Activated T-helper 1 cell treated with Interleukin-2 at 50 U/mL for 16 hours (primary cell): ENCODE measurements at places on chromosomes 5 and 9.

DNA sequence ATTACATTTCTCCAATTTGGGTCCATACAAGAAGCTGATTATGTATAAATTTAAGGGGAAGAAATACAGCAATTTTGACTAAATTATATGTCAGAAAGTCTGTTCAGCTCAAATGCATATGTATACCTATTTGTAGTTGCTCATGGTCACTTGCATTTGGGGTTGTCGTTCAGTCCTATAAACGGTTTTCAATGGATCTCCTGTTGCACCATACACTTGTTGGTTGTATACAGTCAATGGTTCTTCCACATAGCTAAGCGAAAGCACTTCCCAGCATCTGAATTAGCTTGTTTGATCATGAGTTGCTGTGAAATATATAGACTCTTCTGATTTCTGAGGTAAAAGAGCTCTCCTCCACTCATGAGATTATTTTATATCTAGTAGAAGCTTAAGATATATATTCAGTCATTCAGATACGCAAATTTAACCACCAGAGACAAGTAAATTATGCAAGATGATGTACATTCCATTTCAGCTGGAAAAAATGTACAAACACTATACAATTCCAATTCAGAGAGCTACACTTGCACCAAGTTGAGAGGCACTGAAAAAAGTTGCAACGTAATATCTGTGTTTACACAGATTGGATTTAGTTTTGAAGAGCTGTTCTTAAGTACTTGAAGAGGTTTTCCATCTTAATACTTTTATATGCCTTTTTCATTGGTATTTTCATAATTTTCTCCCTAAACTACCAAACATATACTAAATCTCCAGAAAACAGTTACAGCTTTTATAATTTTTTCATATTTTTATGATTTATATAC is 64.4 kb upstream of the POU5F2 start:
- no peak for DNase-seq

GRCh38 chr5:60287174-60287771 is 393.7 kb upstream of the PDE4D start:
- no peak for DNase-seq

DNA sequence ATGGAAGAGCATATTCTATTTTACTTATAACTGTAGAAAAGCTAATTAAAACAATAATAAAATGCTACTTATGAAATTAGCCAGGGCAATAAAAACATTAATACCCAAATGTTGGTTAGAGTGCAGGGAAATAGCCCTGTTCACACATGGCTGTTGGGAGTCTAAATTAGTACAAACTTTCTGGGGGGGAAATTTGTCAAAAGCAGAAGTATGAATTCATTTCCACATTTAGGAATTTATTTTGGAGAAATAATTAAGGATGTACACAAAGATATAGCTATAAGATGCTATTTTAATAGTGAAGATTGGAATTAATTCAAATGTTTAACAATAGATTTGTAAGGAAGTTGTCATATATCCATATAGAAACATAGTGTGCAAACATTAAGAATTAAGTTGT is 190.5 kb downstream of the SEC61B start:
- DNase-seq = no peak

- no peak for DNase-seq
Measured at GRCh38 chr5:64947801-64948200, 179.1 kb downstream of the CWC27 start.

DNA sequence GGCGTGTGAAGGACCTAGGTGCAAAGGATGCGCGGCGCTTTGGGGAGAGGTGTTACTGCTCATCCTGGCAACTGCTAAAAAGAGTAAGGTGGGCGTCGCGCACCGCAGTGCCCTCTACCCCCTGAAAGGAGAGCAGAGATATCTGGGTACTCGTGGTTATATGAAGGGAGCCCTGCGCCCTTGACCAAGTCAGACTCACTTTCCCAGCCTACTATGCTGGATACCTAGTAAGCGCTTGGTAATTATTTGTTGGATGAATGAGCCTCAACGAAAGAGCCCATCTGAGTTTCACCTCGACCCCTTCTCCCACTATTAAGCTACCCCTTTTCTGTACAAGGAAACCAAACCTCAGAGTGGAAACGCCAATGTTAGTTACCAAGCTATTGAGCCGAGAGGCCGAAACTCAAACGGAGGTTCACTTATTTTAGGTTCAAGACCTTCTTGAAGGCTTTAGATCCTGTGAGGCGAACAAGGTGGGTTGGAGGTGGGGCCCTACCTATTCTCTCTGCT is 8.0 kb downstream of the LHX6 start:
- DNase-seq = no peak

DNA sequence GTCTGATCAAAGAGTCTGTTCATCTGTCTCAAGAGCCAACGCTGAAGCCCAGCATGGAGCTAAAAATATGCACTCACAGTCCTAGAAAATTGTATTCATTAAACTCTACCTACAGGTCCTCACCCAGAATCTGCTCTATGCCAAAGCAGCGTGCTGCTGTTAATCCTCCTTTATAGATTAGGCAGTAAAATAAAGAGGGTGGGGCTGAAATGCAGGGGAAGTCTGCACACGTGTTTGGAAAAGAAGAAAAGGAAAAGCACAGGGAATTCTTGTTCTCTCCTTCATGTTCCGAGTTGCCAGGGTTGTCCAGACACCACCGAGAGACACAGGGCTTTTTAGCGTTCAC is 121.4 kb upstream of the TMEM161B start:
- DNase-seq = no peak

- no peak for DNase-seq
Measured at GRCh38 chr5:112119969-112120368, 299.1 kb downstream of the EPB41L4A start.

DNA sequence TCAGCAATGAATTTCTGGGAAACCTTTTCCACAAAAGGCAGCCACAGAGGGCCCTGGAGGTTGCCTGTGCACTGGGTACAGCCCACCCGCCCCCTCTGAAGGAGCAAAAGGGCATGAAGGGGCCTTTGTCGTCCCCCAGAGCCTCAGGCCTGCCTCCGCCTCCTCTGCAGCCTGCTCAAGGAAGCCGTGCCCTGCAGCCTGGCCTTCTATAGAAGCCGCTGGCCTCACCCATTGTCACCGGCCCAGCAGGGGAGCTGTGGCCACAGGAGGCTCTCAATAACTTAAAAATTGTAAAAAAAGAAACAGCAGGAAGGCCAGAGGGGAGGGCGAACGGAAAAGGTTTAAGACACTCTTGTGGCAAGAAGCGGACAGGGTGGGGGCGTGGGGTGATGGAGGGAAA is 213.3 kb downstream of the IRX2 start:
- DNase-seq = no peak

DNA sequence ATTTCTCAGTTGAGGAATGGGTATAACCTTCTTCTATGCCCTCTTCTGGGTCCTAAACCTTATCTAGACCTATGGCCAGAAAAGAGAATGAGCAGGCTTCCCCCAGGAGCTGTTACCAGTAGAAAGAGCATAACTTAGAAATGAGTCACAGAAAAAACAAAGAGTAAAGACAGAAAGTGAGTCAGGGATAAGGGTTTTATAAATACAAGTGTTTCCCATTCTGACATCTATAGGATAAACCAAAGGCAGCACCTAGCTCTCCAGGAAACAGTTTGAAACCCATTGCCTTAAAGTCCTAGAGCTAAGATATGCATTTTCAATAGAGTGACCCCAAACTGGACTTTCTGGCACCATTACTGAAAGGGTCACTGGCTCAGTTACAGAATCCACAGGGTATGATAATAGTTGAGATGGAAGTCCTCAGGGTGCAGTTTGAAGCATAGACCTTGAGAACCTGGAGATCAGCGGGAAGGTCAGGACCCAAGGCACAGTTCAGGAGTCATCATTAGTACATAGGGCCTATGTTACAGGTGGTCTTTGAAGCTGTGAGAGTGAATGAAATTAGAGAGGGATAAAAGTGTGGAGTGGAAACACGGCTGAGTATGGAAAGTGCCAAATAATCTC is 42.7 kb upstream of the LIFR start:
- DNase-seq = no peak

GRCh38 chr9:69249337-69249736 is 75.3 kb downstream of the TJP2 start:
- no peak for DNase-seq

DNA sequence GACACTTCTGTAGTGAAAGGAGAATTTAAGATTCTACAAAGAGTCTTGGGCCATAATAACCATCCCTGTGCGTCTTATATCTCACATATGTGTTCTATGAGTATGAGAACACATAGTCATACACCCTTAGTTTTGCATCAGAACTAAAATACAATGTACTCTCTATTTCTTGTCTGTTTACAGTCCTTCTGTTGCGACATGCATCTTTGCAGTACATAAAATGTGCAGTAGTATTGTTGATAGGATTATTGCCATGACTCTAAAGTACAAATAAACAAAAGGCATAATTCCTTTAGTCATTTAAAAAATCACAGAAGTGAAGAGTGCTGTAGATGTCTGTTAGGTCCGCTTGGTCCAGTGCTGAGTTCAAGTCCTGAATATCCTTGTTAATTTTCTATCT is 201.9 kb downstream of the NR3C1 start:
- no peak for DNase-seq

GRCh38 chr5:67179697-67180361 is 16.8 kb downstream of the CD180 start:
- no peak for DNase-seq

DNA sequence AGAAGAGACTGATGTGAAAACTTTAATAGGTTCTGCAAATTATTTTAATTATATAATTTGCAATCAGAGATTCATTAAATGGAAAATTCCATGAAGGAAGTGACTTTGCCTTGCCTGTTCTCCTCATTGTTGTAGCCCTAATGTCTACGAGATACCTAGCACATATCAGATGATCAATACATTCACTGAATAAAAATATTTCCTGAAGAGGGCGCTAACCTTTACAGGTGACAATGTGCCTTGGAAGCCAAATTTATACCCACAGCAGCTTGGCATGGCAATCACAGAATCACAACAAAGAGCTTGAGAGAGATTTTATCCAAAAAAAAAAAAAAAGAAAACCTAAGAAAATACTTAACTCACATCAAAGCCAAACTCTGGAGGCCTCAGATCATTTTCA is 17.4 kb downstream of the HAUS6 start:
- no peak for DNase-seq

DNA sequence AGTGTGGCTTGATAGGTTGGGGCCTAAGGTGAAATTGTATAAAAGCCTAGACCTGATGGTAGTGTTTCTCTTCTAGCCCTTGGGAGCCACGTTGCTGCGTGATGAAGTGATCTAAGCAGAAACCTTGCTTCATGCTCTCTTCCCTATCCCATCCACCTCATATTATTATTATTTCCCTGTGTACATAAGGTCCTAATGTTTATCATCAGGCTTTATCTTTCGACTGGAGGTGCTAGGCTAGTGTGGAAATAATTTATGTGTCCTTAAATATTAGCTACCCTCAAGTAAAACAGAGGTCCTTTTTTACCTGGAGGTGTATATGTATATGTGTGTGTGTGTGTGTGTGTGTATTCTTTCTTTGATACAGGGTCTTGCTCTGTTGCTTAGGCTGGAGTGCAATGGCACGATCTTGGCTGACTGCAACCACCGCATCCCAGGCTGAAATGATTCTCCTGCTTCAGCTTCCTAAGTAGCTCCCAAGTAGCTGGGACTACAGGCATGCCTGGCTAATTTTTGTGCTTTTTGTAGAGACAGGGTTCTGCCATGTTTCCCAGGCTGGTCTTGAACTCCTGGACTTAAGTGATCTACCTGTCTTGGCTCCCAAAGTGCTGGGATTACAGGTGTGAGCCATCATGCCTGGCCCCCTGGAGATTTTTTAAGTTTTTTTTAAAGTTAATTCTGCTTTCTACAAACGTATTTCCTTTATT is 3.7 kb downstream of the UGCG start:
- DNase-seq = no peak

DNA sequence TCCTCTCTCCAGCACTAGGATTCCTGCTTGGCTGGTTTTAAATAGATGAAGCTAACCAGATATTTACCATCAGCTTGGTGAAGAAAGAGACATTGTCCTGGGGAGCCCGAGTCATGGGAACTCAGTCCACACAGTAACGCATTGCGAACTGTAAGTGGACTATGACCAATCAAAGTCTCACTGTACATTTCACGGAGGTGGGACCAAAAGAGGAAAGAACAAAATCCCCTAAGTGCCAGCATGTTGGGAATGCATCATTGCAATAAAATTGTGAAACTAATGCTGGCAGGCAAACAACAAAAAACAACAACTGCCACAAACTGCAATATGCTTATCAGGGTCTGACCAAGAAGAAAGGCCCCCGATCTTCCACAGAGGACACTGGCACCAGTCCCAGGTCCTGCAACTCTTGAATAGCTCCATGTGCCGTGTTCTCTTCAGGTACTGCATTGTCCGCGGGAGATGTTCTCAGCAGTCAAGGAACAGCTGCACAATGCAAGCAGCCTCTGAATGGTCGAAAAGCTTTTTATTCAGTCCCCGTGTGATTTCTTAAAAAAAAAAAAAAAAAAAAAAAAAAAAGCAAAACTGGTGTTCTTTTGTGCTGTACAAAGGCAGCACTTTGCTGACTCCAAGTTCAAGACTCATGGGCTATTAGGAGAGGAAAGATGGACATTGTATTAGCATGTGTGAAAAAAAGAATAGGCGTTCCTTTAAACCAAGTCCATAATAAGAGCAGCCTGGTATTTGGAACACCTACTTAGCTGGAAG is 38.1 kb downstream of the SEMA6A start:
- DNase-seq = no peak

- no peak for DNase-seq
Measured at GRCh38 chr5:172769616-172770373, 1.2 kb downstream of the DUSP1 start.

- DNase-seq = no peak
Measured at GRCh38 chr5:8908055-8908683, 637.7 kb downstream of the SEMA5A start.

DNA sequence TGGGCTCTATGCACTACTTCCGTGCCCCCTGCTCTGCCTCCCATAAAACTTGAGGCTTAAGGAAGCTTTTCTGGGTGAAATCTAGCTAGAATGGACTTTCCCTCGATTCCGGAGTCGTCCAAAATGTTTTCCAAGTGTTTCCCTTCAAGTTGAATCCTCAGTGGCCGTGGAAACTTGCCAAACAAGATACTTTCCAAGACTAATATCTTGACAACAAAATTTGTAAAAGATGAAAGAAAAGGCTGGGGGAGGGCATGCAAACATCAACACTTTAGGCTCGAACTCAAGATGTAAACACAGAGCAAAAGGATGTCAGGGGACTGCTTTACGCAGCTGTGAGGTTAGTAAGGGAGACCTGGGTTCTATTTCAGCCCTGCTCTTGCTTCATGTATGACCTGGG is 482.8 kb upstream of the KLF4 start:
- DNase-seq = no peak

- DNase-seq = no peak
Measured at GRCh38 chr5:10366310-10367272, 13.1 kb downstream of the MARCHF6 start.

DNA sequence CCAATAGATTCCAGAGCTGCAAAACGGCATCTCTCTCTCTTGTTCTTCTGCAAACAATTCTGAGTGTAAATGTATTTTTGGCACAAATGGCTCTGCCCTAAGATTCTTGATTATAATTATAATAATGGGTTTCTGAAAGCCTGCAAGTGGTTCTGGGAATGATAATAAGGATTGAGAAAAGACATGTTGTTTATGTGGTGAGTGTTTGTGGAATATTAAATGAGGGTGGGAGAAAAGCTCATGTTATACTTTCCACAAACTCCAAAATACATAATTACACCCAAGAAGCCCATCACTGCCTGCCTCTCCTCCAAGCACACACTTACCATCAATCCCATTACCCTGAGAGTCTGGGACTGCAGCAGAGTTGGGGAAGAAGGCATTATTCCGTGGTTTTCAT is 460.0 kb upstream of the BRINP1 start:
- no peak for DNase-seq

GRCh38 chr9:101062686-101063085 is 34.2 kb downstream of the PLPPR1 start:
- DNase-seq = no peak
